AG08395 (cell line): ENCODE measurements at places on chromosomes 13 and 19.

- peak; percentile 2 for DNase-seq
Measured at GRCh38 chr13:38223089-38223488, 126.6 kb upstream of the UFM1 start.

DNA sequence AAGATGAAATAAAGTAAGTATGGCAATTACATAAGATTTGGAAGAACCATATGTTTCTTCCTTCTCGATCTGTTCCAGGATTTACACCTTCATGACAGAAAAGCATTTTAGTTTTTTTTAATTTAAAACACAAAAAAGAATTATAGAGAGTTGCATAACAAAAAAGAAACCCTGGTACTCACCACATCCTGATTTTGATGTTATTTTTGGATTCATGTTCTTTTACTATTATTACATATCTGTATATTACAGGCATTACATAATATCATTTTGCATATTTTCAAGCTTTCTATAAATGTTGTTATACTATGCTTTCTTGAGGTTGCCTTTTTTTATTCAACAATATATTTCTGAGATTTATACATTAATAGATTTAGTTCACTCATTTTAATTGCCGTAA, 6.7 kb upstream of the KATNAL1 start:
- no peak for DNase-seq

- no peak for DNase-seq
Measured at GRCh38 chr13:41837629-41838028, 123.3 kb downstream of the VWA8 start.

DNA sequence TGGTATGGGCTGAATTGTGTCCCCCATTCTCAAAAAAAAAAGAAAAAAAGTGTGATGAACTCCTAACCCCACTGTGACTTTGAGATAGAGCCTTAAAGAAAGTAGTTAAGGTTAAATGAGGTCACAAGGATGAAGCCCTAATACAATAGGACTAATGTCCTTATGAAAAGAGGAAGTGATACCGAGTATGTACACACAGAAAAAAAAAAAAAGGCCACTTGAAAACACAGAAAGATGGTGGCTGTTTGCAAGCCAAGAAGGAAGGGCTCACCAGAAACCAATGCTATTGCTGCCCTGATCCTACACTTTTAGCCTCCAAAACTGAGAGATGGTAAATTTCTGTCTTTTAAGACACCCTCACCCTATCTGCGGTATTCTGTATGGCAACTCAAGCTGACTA, 955.6 kb downstream of the PCDH17 start:
- no peak for DNase-seq

DNA sequence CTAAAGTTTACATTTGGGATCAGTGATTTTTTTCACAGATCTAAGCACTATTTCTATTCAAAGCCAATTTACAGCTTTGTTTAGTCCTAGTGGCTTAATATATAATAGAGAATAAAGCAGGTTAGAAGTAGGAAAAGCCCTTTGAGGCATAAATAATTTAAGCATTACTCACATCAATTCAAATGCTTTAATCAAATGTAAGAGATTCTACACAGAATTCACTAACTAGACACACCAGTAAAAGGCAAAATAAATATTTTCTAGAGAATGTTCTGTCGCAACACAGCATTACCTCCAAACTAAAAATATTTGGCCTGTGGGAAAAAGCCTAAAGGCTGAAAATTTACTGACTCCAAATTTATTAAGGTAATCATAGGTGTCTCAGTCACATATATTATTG, 31.3 kb downstream of the KCTD12 start:
- DNase-seq: peak; percentile 7

DNA sequence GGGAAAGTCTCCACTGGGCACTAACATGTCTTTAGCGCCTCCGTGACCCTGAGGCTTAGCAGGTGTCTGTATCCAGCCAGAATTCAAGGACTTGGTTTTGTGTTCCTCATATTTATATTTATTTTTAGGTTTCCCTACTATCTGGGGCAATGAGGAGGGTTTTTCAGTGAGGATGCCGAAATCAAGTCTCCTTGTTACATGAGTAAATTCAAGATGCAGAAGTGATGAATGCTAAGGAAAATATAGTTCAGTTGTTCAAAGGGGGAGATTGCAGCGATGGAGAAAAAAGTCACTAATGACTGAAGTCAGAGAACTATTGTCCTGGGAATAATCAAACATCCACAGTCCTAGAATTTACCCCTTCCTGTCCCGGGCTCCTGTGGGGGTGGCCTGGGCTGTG, 791 bp upstream of the ADGRE2 start:
- DNase-seq: no peak

DNA sequence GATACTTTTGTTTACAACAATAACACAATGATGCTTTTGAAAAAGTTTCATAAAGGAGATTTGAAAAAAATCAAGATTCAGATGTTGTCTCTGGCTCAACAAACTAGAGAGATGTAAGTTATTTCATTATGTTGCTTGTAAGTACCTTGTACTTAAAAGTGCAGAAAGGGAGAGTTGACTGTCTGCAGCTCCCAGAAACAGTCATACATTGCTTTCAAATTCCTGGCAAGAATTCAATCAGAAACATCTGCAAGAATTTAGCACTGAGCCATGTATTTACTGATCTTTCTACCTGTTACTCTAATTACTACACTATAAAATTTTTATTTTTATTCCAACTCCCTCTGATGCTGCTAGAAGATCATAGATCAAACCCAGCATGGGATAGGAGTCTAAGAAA, 1261.3 kb upstream of the SPRY2 start:
- DNase-seq: no peak

DNA sequence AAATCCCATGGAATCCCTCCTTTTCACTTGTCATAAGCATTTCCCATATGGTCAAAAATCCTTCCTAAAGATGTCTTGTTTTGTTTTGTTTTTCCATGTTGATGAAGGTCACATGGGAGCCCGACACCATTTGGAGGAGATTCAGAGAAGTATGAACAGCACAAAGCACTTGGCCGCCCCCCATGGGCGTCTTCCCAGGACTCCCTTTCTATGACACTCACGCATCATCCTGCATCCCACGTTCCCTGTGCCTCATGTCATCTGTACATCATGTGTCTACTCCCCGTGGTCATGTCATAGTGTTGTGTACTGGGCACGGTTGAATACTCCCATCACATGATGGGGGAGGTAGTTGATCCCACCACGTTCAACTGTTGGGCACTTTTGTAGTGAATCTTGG, 2.0 kb downstream of the ZSCAN1 start:
- no peak for DNase-seq

DNA sequence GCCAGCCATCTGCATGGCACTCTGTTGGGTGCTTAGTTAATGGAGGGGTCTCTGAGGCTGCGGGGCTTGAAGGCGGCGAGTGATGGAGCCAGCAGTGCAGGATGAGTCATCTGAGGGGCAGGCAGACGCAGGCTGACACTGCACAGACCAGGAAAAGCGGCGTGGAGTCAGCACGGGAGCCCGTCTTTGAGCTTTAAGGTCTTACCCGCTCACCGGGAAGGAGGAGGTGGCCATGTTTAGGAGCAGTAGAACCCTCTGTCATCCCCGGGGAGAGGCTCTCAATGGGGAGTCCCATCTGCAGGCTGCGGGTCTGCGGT, 13.1 kb downstream of the NAXD start:
- no peak for DNase-seq

DNA sequence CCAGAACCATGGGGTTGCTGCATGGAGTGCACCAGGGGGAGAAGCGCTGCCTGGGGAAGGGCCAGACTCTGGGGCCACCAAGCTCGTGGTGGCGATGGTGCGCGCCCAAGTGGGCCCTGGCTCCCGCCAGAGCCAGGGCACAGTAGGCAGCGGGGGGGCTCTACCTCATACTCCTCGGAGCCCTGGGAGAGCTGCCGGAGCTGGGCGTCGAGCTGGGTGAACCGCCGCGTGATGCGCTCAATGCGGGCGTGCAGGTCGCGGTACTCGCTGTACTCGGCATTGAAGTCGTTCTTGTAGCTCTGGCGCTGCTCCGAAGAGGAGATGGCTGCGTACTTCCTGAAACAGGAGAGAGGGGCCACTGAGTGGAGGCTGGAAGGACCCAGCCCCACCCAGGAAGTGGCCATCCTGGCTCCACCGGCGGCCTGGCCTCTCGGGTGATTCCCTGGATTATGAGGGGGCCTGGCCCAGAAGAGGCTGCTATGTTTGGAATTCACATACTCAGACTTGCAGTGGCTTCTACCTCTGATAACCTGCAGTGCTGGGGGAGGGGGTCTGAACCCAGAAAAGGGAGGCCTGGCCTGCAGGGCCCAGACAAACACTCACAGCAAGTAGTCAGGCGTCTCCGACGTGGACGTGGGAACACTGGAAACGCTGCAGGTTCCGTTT, 8.3 kb upstream of the ISYNA1 start:
- no peak for DNase-seq

DNA sequence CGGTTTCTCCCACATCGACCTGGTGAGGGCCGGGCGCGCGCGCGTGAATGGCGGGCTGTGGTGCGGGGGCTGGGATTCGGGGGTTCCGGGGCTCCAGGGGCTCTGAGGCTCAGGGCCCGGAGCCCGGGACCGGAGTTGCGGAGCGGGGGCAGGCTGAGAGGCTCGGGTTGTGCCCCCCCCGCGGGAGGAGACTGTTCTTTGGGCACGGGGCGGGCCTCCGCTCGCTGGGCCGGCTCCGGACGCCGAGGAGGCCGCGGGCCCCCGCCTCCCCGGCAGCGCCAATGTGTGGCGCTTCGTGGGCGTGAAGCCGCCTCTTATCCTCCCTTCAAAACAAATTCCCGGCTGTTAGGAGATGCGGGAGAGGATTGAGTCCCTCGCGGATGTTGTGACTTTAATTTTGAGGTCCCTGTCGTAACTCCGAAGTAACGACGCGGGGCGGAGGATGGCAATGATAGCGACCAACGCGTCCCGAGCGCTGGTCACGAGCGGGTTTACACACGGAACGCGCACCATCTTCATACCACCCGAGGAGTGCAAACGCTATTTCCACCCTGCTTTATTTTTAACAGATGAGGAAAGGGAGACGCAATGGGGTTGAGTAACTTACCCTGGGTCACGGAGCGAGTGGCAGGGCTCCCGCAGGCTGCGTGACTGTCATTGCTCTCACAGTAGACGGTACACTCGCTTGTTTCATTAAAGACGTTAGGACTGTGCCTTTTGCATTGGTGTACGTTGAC, 536 bp downstream of the UBA2 start:
- peak; percentile 58 for DNase-seq

DNA sequence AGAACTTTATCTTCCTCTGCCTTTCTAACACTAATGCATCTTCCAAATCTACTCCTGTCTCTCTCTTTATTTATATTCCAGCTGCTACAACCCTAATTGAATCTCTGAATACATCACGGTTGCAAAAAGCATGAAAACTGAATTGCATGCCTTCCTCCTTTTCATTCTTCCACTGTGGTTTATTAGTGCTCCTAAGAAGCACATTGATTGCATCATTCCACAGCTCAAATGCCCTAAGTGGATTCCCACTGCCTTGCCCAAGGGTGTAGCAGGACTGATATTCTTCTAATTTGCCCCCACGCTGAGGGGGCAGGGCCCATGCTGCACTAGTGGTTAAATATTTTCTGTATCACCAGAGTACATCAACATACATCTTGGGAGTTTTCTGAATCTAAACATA, 640.8 kb downstream of the EFNB2 start:
- no peak for DNase-seq

GRCh38 chr13:111519041-111519440, 198.6 kb downstream of the TEX29 start:
- DNase-seq: no peak

GRCh38 chr13:99506634-99507033, 5.4 kb downstream of the TM9SF2 start:
- no peak for DNase-seq

DNA sequence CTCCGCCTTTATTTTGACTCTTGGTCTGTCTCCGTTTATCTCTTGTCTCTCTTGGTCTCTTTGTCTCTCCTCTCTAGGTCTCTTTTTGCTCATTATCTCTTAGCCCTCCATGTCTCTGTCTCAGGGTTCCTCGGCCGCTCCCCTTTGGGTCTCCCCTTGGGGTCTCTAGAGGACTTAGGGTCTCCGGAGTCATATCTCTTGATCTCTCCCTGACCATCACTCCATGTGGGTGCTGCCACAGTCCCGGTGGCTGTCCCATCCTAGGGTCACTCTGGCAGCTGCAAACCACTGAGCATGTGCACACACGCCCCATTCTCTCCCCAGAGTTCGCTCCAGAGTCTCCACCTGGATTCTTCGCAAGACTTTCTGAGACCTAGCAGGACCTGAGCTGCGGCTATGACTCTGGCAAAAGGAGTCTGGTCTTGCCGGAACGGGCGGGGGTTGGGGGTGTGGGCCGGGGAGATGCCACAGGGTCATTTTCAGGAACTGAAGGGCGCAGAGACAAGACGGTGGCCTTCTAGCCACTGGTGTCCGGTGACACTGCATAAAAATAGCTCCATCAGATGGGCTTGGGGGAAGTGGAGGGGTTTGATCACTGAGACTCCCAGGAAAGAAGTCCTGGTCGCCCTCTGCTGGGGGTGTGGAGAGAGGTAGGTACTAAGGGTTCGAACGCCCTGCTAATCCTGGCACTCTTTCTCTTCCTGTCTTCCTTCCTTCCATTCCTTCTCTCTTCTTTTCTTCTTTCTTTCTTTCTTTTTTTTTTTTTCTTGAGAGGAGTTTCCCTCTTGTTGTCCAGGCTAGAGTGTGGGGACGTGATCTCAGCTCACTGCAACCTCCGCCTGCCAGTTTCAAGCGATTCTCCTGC, 1.2 kb upstream of the KCNA7 start:
- DNase-seq: no peak

- no peak for DNase-seq
Measured at GRCh38 chr19:48683349-48683748, 10.5 kb upstream of the NTN5 start.

- no peak for DNase-seq
Measured at GRCh38 chr13:41915081-41915480, 45.8 kb downstream of the VWA8 start.

GRCh38 chr13:30810801-30811200, 75.5 kb downstream of the ALOX5AP start:
- no peak for DNase-seq

- DNase-seq: no peak
Measured at GRCh38 chr13:21020176-21020575, 41.2 kb downstream of the LATS2 start.

- DNase-seq: no peak
Measured at GRCh38 chr19:28968721-28969120, 244.2 kb downstream of the UQCRFS1 start.

GRCh38 chr13:63117710-63118109, 1702.1 kb upstream of the PCDH20 start:
- no peak for DNase-seq

- DNase-seq: no peak
Measured at GRCh38 chr13:66377569-66377968, 852.6 kb downstream of the PCDH9 start.
